ENCODE measurements at places on chromosomes 4 and X.

GRCh38 chr4:808860-809570 is 16.9 kb downstream of the CPLX1 start:
- no peak for DNase-seq

DNA sequence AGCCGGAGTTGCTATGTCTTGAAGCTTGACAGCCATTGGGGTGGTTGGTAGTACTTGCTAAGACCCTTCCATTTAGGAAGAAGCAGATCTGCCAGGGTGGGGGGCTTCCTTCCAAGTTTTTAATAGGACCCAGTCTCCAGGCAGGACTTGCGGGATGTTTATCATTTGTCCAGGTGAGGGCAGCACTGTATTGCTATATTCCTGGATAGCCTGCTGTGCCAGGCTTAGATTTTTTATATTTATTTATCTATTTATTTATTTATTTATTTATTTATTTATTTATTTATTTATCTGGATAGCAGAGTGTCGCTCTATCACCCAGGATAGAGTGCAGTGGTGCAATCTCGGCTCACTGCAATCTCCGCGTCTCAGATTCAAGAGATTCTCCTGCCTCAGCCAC is 87.4 kb upstream of the CT45A1 start:
- no peak for DNase-seq

- DNase-seq, result no peak
These were observed 207.1 kb downstream of the PPP3CA start for GRCh38 chr4:101140228-101140627.

DNA sequence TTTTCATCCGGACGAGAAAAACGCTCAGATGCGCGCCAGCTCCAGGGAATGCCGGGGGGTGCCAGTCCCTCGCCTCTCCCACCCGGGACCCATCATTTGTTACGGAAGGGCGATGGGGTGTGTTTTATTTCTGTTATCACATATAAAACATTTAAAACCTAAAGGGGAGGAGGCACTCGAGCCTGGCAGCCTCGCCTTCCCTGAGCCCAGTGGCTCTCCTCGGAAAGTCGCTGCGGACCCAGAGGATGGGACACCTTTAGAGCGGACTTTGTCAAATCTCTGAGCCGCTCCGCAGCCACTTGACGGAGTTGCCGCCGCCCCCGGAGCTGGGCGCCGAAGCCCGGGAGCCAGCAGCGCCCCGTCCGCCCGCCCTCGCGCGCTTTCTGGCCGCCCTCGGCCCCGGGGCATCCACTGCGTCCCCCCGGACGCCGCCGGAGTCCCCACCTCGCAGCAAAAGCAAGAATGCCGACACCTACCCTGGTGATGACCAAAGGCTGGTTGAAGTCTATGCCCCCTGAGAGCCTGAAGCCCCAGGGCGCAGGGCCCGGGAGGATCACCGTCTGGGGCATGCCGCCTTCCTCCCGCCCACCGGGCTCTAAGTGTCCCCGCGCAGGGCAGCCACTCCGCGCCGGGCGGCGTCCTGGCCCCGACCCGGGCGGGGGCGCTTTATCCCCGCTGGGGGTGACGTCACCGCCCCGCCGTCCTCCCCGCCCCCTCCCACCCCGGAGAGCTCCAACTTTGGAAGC is at the start of gene PDLIM3:
Gene PDLIM3, minus strand, starts transcription at position 642 of the 746 bp plus-strand sequence. Its CDS starts 73 bp downstream, at position 569.
- no peak for DNase-seq

DNA sequence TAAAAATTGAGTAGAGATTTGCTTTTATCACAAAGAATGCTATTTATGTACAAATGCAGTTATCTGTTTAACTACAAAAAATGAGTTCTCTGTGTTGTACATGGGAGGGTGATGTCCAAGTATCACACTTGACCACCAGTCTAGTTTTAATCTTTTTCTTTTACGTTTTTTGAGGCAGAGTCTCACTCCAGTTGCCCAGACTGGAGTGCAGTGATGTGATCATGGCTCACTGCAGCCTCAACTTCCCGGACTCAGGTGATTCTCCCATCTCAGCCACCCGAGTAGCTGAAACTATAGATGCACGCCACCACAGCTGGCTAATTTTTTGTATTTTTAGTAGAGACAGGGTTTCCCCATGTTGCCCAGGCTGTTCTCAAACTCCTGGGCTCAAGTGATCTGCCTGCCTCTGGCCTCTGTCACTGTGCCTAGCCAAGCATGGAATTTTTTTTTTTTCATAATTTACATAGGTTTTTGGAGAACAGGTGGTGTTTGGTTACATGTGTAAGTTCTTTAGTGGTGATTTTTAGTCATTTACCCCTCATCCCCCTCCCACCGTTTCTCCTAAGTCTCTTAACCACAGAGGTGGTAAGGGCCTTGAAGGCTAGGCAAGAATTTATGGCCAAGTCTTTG is 47.9 kb upstream of the RPA4 start:
- DNase-seq, result no peak

DNA sequence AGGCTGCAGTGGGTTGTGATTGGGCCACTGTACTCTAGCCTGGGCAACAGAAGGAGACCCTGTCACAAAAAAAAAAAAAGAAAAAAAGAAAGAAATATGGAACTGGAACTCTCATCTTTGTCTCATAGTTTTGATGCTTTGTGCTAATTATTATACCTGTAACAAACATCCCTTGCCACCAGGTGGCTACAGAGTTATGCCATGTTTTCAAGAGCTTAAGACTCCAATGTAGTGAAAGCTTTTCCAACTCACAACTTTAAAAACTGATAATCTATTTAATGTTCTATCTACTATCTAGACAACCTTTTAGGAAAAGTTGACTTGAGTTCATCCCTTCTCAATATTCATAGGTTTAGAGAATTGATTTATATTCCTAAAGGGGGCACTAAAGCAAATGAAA is 42.4 kb downstream of the HTR2C start:
- no peak for DNase-seq

GRCh38 chr4:8709050-8709728 is 116.6 kb downstream of the CPZ start:
- DNase-seq, result no peak

- no peak for DNase-seq
These were observed 71.1 kb downstream of the IGSF1 start for GRCh38 chrX:131217989-131218388.

DNA sequence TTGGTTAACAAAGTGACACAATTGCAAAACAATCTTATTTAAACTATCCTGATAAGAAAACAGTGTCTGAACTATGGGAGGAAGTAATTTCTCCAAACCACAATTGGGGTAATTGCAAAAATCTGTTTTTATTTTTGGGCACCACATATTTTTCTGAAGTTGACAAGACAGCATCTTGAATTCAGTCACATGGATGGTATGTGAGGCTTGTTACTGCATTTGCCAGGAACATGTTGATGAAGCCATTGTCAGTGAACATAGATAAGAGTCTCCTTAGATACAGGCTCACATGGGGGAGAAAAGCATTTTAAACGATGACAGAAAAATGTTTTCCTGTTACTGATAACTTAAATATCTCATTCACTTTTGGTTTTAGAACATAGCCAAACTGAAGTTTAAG is 5.5 kb upstream of the USP53 start:
- DNase-seq, result no peak

- no peak for DNase-seq
These were observed 82.1 kb downstream of the FAM53A start for GRCh38 chr4:1601852-1602654.

GRCh38 chr4:154507156-154507555 is 15.6 kb upstream of the DCHS2 start:
- DNase-seq, result no peak

- no peak for DNase-seq
These were observed 35.4 kb upstream of the HPSE start for GRCh38 chr4:83369831-83370639.

DNA sequence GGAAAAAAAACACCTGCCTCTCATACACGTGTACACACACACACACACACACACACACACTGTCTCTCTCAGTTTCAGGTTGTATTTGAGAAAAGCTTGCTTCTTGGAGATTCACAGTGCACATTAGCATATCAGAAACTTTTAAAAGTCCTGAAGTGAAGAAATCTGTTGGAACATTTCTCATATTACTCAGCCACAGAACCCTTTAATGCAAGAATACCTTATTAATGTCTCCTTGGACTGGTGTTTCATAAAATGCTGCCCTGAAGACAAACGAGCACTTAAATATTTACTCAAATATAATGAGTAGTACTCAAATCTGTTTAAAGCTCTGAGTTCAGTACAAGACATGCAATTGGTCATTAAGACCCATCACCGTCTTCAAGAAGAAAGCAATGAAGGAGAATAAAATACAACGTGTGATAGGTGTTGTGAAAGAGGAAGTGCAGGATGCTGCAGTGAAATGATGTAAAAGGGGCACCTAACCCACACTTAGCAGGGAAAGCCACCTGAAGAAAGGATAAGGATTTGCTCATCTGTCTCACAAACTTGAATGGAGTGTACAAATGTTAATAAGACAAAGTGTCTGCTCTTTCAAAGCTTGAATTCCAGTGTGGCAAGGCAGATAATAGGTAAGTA is 57.0 kb downstream of the DCLK2 start:
- no peak for DNase-seq

DNA sequence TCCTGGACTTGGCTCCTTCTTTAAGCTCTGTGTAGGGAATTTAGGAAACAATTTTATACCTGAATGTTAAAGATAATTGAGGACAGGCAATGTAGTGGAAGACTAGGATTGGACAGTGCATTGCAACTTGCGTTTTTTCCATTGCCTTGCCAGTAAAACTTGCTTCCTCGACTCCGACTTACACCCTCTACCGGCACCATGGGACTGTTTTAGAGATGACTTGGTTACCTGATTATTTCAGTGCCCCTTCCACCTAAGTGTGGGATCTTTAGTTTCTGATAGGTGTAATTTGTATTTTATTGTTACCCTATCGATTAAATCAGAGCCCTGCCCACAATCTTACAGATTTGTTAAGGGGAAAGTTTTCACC is 1.2 kb downstream of the PRPS1 start:
- no peak for DNase-seq

GRCh38 chr4:8656711-8657380 is 64.3 kb downstream of the CPZ start:
- no peak for DNase-seq

- DNase-seq, result no peak
These were observed 2.1 kb downstream of the GUCY1A1 start for GRCh38 chr4:155668707-155669220.

GRCh38 chr4:36054694-36055422 is 189.5 kb downstream of the ARAP2 start:
- DNase-seq, result no peak

DNA sequence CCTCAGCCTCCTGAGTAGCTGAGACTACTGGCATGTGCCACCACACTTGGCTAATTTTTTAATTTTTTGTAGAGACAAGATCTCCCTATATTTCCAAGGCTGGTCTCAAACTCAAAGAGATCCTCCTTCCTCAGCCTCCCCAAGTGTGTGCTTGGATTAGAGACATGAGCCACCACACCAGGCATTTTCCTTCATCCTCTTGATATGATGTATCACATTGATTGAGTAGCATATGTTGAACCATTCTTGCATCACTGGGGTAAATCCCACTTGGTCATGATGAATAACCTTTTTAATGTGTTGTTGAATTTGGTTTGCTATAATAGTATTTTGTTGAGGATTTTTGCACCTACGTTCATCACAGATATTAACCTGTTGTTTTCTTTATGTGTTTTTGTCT is 24.2 kb upstream of the PPM1K start:
- DNase-seq, result no peak

DNA sequence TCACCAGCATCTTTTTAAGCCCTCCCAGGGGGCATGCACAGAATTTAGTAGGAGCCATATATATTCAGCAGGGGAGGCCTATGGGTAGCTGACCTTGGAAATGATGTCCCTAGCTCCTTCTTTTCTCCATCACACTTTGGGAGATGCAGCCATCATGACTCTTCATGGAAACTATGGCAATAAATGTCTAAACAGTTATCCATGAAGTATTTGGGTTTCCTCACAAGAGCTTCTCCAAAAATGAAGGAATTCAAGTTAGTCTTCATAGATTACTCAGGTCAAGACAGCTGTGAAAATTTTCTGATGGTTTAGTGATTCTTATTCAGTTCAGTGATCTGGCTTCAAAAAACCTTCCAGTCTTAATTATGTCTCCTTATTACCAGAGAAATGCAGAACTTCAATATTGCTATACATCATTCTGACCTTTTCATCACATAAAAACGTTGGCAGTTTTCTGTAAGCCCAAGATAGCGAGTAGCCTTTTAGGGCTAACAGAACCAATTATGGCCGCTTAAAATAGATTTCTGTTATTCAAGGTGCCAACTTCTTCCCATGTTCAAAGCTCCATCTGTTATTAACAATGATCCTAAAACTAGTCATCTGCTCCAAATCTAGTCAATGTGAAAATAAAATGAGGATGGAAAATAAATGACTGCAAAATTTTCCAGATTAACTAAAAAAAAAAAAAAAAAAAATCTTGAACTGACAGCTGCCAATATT is 52.5 kb downstream of the TMEM156 start:
- no peak for DNase-seq

DNA sequence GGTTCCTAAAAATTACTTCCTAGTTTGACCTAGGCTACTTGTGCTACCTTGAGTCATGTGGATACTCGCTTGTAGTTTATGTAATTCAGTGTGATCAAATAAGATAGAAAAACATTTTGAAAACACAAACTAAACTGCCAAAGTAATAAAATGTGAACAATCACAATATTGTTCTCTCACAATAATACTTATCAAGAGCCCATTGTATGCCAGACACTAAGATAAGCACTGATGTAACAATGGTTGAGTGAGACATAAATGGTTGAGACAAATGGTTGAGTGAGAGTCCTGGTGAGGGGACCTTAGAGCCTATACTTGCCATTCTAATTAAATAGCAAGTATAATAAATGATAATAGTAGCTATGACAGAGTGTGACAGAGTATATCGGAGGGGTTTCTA is 41.7 kb downstream of the RFC1 start:
- DNase-seq, result no peak

Measured in CD4-positive, alpha-beta T cell treated with Interferon gamma for 1 hour (primary cell).